ENCODE measurements at places on chromosomes 1 and 21.

- no peak for DNase-seq
These were observed 37.4 kb upstream of the RGS16 start for GRCh38 chr1:182641561-182641960.

DNA sequence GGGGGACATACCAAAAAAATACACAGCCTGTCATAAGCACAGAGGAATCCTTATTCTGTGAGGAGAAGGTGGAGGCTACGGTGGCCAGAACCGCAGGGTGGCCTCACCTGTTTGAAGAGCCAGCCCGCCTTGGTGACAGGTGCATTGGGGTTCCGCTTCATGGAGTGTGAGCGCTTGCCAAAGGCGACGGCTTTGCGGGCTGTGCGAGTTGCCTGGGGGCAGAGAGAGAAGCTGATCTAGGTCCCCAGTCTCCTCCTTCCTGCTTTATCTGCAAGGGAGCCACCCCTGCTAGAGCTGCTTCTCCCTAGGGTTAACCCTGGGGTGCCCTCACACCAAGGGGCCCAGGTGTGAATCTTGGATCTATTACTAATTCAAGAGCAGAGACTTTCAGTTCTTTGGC lies 54.3 kb upstream of the GOLT1A start:
- no peak for DNase-seq

- DNase-seq: no peak
These were observed 21.8 kb downstream of the RC3H1 start for GRCh38 chr1:174000371-174000770.

GRCh38 chr1:26789931-26790330 lies 2.2 kb downstream of the PIGV start:
- DNase-seq: peak; percentile 43

GRCh38 chr1:28416509-28417194 lies 47.1 kb downstream of the PHACTR4 start:
- no peak for DNase-seq

DNA sequence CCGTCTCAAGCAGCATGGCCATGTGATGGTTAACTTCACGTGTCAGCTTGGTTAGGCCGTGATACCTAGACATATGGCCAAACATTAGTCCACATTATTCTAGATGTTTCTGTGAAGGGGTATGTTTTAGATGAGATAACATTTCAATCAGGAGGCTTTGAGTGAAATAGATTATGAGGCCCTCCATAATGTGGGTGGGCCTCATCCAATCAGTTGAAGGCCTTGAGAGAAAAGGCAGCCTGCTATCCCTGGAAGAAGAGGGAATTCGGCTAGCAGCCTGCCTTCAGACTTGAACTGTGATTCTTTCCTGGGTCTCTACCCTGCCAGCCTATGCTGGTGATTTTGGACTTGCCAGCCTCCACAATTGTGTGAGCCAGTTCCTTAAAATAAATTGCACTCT lies 90.1 kb downstream of the ZSCAN20 start:
- DNase-seq: no peak

DNA sequence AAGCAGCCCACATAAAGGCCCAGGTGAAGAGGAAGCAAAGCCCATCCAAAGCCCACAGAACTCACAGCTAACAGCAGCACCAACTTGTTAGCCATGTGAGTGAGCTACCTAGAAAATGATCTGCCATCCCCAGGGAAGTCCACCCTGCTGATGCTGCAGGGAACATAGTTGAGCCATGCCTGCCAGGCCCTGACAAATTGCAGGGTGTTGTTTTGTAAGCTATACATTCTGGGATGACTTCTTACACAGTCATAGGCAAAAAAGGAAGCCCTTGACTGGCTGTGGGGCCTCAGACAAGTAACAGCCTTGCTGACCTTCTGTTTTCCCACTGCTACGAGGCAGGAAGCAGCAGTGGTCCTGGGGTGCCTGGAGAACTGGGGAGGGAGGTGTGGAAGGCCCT lies 262.7 kb downstream of the MATN1 start:
- no peak for DNase-seq

- no peak for DNase-seq
These were observed 248.9 kb downstream of the PLPP3 start for GRCh38 chr1:56330391-56331026.

- no peak for DNase-seq
These were observed 6.7 kb downstream of the ELF3 start for GRCh38 chr1:202016811-202017748.

DNA sequence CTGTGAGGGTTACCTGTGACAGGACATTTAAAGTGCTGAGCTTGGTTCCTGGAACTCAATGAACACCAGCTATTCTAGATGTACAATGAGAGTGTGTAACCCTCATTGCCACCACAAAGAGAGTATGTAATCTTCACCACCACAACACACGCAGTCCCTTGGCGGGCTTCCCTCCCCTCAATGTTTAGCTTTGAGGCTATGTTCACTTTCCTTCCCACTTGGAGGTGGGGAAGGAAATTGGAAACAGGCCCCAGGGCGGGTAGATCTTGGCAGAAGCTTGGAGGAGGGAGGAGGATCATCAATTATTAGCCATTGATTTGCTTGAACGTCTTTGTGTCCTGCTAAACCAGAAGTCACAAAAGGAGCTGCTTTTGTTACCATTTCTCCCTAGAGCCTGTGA lies 8.3 kb upstream of the COL16A1 start:
- DNase-seq: no peak

DNA sequence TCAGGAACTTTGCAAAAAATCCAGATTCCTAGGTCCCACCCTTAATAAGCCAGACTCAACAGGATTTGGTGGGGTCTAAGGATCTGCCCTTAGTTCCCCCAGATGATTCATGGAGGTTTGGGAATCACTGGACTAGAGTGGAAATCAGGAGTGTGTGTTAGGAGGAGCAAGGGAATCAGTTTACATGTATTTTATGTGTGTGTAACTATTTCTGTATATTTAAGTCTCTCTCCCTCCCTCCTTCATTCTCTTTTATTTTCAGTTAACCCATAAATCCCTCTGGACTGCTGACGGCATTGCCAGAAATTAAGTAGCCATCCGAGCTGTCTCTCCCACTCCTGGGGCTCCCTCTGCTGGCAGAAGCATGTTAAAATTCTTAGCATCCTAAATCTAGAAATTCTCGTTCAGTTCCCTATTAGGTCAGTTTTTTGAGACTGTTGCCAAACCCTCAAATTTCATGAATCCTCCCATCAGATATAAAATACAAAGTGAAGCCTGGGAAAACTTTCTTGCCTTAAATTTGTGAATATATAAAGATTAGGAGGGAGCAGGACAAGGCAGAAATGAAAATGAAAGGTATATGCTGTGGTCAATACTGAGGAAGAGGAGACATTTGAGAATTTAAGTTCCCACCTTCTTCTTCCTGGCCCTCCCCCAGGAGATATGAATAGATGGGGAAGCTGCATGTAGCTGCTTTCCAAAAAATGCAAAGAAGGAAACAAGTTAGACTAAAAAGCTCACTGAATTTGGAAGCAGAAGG lies 11.7 kb upstream of the HSD11B1 start:
- peak; percentile 88 for DNase-seq

DNA sequence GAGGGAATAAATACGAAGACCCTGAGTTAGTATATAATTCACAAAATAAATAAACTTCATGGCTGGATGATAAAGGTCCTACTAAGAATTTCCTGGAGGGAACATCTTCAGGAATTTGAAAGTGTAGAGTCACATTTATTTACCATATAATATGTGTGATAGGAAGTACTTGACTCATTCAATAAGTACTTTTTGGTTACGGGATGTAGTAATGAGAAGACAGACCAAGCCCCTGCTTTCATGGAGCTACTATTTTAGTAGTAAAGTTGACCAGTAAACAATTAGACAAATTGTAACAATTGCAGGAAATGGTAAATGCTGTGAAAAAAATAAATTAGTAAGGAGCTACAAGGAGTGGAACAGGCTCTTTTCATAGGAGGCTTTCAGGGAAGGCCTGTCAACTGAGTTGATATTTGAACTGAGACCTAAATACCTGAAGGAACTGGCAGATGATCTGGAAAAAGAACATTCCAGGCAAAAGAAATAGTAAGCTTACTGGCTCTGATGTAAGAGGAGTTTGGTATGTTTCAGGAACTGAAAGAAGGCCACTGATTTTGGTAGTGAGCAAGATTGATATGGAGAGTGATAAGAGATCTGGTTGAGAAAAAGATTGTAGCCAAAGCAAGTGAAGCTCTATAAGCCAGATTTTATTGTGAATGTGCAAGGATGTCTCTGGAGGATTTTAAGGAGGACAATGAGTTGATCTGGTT lies 36.2 kb downstream of the CAMSAP2 start:
- no peak for DNase-seq

- DNase-seq: peak; percentile 76
These were observed 72.9 kb downstream of the IVNS1ABP start for GRCh38 chr1:185244015-185244747.

DNA sequence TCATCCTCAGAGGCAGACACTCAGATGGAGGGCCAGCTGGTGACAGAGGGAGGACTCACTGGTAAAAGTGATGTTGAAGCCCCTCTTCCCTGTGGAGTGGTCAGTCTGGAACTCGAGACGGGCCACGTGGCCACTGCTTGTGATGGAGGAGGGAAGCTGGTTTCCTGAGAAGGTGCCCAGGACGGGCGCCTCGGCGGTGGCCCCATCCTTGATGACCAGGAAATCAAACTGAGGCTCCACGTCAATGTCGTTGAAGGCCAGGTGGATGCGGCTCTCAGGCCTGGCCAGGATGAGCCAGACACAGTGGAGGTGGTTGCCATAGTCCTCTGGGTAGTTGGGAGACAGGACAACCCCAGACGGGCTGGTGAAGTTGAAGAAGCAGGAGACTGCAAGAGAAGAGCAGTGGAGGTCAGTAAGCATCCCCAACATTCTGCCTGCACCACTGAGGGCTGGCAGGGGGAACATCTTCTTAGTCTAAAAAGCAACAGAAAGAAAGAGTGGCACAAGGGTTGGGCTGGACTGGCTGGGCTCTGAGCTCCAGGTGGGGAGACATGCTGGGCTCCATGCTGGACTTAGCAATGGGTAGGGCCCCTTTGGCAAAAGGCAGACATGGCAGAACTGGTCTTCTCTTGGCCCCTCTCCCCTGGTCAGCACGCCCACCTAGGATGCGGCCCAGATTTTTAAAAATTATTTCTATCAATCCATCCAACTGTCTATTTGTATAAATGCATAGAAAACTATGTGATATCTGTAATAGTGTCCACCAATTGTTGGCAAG lies 120.5 kb upstream of the HMGB4 start:
- DNase-seq: no peak

DNA sequence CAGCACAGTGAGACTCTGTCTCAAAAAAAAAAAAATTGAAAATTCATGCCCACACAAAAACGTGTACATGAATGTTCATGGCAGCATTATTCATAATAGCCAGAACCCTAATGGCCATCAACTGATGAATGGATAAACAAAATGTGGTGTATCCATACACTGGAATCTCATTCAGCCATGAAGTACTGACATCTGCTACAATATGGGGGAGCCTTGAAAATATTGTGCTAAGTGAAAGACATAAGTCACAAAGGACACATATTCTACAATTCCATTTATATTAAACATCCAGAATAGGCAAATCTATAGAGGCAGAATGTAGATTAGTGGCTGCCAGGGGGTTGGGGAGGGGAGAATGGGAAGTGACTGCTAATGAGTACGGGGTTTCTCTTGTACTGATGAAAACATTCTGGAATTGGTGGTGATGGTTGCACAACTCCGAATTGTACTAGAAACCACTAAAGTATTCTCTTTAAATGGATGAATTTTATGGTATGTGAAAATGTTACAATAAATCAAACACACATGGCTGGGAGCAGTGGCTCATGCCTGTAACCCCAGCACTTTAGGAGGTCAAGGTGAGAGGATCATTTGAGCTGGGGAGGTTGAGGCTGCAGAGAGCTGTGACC lies 33.0 kb upstream of the KCNN3 start:
- DNase-seq: no peak

DNA sequence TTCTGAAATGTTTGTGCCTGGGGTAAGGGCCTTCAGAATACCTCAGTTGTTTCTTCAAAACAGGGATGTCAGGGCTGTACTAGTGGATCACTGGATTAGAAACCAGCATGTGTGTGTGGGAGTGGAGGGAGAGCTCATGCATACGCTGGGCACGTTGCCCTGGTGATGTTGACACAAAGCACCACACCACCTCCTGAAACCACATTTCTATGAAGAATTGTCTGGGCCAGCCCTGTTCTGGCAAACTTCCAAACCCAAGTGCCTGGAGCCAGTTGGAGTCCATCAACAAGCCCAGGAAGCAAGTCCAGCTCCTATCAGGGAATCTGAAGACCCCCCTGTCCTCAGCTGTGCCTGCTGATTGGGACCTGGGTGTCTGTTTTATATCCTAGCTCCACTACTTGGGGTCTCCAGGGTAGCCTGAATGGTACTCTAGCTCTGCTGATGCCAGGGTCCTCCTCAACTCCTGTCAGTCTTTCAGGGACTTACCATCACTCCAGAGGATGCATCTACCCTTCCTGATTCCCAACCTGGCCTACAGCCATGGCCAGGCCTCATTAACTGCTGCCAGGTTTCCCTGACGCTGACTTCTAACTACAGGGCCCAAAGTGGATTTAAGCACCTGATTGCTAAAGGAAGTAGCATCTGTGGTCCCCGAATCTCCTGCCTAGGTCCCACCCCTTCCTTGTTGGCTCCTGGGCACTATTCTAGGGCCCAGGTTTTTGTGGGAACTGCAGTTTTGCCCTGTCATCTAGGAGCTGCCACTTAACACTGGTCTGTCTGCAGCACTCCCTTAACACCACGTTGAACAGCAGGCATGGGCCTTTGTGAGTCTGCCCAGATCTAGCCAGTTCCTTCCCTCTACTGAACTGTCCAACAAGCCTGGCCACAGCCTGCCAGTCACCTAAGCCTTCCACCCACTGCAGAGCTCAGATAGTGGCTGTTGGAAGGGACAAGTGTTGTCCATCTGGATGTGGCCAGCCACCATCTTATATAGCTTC lies 45.5 kb downstream of the LPAR3 start:
- peak; percentile 31 for DNase-seq

GRCh38 chr1:183241471-183241870 lies 55.4 kb downstream of the LAMC2 start:
- no peak for DNase-seq

DNA sequence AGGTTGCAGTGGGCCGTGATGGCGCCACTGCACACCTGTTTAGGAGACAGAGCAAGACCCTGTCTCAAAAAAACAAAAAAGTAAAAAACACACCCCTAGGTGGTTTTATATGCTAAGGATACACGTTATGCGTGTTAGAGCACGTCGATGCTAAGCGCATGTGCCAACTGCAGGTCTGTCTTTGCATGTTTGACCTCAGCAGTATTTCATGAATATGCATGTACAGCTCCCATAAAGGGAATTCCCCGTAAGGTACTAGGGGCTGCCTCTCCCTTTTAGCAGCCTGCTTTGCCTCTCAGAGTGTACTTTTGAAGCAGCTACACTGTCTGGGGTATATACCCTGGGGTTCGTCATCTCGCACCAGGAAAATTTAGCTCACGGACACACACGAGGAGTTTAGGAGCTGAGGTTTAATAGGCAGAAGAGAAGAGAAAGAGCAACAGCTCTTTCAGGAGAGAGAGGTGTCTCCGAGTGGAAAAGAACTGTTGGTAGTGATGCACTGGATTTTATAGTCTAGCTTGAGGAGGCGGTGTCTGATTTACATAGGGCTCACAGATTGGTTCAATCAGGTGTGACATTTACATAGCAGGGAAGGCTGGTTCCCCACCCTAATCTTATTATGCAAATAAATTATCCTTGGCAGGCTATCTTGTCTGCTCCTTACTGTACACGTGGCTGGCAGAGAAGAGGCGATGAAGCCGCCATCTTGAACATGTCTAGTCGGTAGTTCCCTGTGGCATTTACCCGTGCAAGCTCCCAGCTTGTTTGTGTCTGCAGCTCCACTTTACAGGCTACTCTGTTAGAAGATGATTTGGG lies 4.2 kb upstream of the OTUD3 start:
- no peak for DNase-seq

Data from activated CD4-positive, alpha-beta T cell treated with anti-CD3 and anti-CD28 coated beads for 36 hours (primary cell).